Foreskin keratinocyte (primary cell): ENCODE measurements at places on chromosomes 3 and 15. TPM values are rescaled to one million over a fixed set of nuclear protein-coding genes. Genes with fewer than 3 reads are reported as not detected.

CHRFAM7A gene
- 0.34 and 0.39 TPM in 2 replicates for total RNA-seq

NAA50 gene
- total RNA-seq, result 192 and 215 TPM in 2 replicates

SLC9C1 gene
- not detected in 2 replicates for total RNA-seq

CD96 gene
- 0.10 and 0.14 TPM in 2 replicates for total RNA-seq

TFDP2 gene
- total RNA-seq, result 20.1 and 24.0 TPM in 2 replicates

IL5RA gene
- total RNA-seq, result not detected in 2 replicates

DIS3L gene
- total RNA-seq, result 9.9 and 12.2 TPM in 2 replicates

STRA6 gene
- not detected in 2 replicates for total RNA-seq

VILL gene
- 3.7 and 3.8 TPM in 2 replicates for total RNA-seq

SPINK8 gene
- not detected in 2 replicates for total RNA-seq

BMF gene
- 0.07 and 0.34 TPM in 2 replicates for total RNA-seq

LRTM1 gene
- not detected in 2 replicates for total RNA-seq

POLQ gene
- 12.5 and 14.8 TPM in 2 replicates for total RNA-seq

GNAT1 gene
- total RNA-seq, result 0.03 TPM in 1 of 2 replicates, not detected in the other

SHC4 gene
- 0.65 and 0.78 TPM in 2 replicates for total RNA-seq

BCL2A1 gene
- total RNA-seq, result not detected in 2 replicates

RASL12 gene
- total RNA-seq, result not detected in 2 replicates

SIDT1 gene
- 0.03 and 0.11 TPM in 2 replicates for total RNA-seq

OR5H14 gene
- not detected in 2 replicates for total RNA-seq

PDIA5 gene
- 27.2 and 29.2 TPM in 2 replicates for total RNA-seq

MYL3 gene
- not detected in 2 replicates for total RNA-seq

IDH3A gene
- 73.3 and 80.4 TPM in 2 replicates for total RNA-seq

DNASE1L3 gene
- total RNA-seq, result not detected in 2 replicates

SYNM gene
- total RNA-seq, result 0.21 and 0.61 TPM in 2 replicates

NME9 gene
- total RNA-seq, result not detected in 2 replicates

CHAC1 gene
- total RNA-seq, result 14.4 and 18.5 TPM in 2 replicates

CLEC3B gene
- total RNA-seq, result not detected in 2 replicates
